ENCODE measurements at places on chromosomes 12 and 14. TPM values are rescaled to one million over a fixed set of nuclear protein-coding genes. Genes with fewer than 3 reads are reported as not detected.

The CEP170B gene
- 20.3 TPM for total RNA-seq

The NT5DC3 gene
- total RNA-seq, result 6.3 TPM

The RAD51AP1 gene
- total RNA-seq, result 11.5 TPM

The BHLHE41 gene
- 2.4 TPM for total RNA-seq

The NANOG gene
- total RNA-seq, result 1.9 TPM

The MAP3K9 gene
- 9.2 TPM for total RNA-seq

The OTX2 gene
- not detected for total RNA-seq

The LRP1 gene
- total RNA-seq, result 48.5 TPM

The PIK3C2G gene
- 7.1 TPM for total RNA-seq

GRCh38 chr12:135138-135537, 68.6 kb downstream of the IQSEC3 start:
- no peak overlapping the region for H3K27ac ChIP-seq
- no peak overlapping the region for H3K4me3 ChIP-seq
- peaks cover 19% of the 10 kb centered on the region for H3K4me1 ChIP-seq
- no peaks in the 10 kb centered on the region for H3K27me3 ChIP-seq
- DNase-seq, result no peak

GRCh38 chr14:40909906-40910305, 696.8 kb upstream of the LRFN5 start:
- H3K27ac ChIP-seq, result no peak overlapping the region
- no peaks in the 10 kb centered on the region for H3K27me3 ChIP-seq
- no peak for DNase-seq
- no peaks in the 10 kb centered on the region for H3K4me1 ChIP-seq
- no peaks in the 10 kb centered on the region for H3K36me3 ChIP-seq

DNA sequence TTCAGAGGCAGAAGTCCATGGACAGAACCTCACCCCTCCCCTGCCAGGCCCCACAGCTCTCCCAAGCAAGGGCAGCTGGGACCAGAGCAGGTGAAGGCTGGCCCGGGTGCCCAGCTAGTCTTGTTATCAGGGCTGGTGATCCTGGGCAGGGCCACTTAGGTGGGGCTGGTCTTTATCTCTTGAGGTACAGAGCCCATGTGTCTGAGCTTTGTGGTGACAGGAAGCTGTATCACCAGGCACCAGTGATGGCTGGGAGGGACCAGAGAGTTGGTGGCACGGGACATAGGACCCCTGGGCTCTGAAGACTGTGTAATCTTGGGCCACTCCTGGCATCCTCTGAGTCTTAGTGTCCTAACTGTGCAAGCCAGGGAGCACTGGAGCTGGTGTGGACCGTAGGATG, 12.8 kb upstream of the HPD start:
- H3K27ac ChIP-seq, result no peak overlapping the region
- H3K4me1 ChIP-seq, result peaks cover 7% of the 10 kb centered on the region
- no peaks in the 10 kb centered on the region for H3K36me3 ChIP-seq

DNA sequence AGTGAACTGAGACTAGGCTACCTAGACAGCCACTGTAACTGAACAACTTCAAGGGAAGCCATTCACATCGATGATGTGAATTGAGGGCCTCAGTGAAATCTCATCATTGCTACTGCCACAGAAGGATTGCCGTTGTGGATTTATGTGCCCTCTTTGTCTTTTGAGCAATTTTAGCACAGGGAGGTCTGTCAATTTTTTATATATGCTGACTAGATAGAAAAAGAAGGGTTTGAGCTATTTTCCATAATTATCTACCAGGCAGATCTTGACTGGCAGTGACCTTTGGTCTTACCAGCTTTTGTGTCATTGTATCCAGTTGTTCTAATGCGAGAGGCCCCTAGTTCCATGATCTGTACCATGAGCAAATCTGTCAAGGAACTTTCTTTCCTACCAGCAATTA, 179.4 kb downstream of the ERC1 start:
- H3K27ac ChIP-seq, result no peak overlapping the region
- no peak for DNase-seq
- no peaks in the 10 kb centered on the region for H3K36me3 ChIP-seq
- H3K27me3 ChIP-seq, result no peaks in the 10 kb centered on the region

GRCh38 chr14:70289138-70289537, 70.3 kb downstream of the COX16 start:
- no peaks in the 10 kb centered on the region for H3K27me3 ChIP-seq
- DNase-seq, result no peak
- H3K4me1 ChIP-seq, result no peaks in the 10 kb centered on the region
- H3K36me3 ChIP-seq, result no peaks in the 10 kb centered on the region
- H3K4me3 ChIP-seq, result no peak overlapping the region

- no peak overlapping the region for H3K4me3 ChIP-seq
- no peaks in the 10 kb centered on the region for H3K4me1 ChIP-seq
- no peaks in the 10 kb centered on the region for H3K36me3 ChIP-seq
- H3K27ac ChIP-seq, result no peak overlapping the region
Observed at GRCh38 chr12:106767954-106768822, 6.3 kb upstream of the RIC8B start.

DNA sequence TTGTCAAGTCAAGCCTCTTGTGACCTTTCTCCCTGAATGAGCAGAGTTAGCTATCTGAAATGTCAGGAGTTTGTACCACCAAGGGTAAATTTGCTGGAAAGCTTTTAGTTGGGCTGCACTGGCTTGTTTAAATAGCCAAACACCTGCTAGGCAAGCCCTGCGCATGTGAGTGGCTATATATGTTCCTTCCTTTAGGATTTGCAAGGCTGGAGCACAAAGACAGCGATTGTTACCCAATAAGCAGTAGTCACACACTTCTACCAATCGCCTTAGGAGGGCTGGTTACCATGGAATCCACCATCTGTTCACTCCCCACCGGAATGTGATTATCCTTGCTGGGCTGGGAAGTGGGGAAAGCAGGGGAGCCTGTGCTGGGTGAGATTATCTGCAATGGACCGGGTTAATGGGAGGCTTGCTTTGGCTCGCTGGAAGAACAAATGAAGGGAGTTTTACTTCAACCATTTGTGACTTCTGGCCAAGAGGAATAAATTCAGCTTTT, 102.5 kb downstream of the FGD4 start:
- H3K36me3 ChIP-seq, result no peaks in the 10 kb centered on the region
- peaks cover 22% of the 10 kb centered on the region for H3K4me1 ChIP-seq
- H3K27ac ChIP-seq, result peak overlapping the region; percentile 38
- peak; percentile 78 for DNase-seq
- H3K4me3 ChIP-seq, result peak overlapping the region; percentile 5
- H3K27me3 ChIP-seq, result no peaks in the 10 kb centered on the region

DNA sequence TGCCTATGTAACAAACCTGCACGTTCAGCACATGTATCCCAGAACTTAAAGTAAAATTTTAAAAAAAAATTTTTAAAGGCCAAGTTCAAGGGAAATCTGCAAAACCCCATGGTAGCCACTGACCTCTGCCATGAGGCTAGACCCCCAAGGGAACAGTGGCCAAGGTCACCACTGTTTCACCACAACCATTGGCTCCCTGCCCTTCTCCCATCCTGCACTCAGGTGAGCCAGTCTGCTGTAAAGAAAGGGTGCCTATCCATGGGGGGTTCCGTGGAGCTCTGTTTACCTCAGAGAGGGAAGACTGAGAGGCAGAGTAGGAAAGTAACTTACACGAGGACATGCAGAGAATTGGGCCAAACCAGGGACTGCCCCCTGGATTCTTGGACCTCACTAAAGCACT, 38.6 kb downstream of the VWF start:
- H3K27me3 ChIP-seq, result no peaks in the 10 kb centered on the region
- H3K4me1 ChIP-seq, result peaks cover 28% of the 10 kb centered on the region
- H3K27ac ChIP-seq, result peak overlapping the region; percentile 57

DNA sequence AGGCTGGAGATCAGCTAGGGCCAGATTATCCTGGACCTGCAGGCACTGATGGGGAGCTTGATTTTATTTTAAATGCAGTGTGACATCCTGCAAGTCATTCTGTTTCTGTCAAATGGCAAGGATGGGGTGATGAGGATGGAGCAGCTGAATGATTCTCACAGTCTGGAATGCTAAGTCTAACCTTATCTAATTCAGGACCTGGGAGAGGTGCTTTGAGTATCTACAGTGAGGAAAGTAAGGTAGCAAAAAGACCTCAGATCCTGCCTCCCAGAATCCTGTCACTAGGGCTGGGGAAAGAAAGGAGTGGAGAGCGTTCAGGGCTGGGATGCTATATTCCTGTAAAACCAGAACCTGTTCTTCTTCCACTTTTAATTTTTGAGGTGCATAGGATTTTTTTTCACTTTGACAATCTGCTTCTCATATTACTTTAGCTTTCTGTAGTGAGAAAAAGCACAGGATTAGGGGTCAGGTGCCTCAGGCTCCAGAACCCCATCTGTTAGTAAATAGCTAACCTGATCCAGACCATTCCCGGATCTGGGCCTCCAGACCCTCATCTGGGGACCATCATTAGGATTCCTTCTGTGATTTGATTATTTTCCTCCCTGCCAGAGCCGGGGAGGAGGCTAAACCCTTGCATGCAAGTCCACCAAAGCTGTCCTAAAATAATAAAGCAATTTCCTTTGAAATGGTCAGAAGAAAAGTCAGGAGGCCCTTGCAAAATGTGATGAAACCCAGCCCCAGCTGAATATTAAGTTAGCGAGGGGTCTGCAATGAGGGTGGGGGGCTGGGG, 54.7 kb downstream of the ASCL1 start:
- H3K36me3 ChIP-seq, result no peaks in the 10 kb centered on the region
- no peaks in the 10 kb centered on the region for H3K4me1 ChIP-seq
- no peak overlapping the region for H3K4me3 ChIP-seq
- no peak overlapping the region for H3K27ac ChIP-seq

DNA sequence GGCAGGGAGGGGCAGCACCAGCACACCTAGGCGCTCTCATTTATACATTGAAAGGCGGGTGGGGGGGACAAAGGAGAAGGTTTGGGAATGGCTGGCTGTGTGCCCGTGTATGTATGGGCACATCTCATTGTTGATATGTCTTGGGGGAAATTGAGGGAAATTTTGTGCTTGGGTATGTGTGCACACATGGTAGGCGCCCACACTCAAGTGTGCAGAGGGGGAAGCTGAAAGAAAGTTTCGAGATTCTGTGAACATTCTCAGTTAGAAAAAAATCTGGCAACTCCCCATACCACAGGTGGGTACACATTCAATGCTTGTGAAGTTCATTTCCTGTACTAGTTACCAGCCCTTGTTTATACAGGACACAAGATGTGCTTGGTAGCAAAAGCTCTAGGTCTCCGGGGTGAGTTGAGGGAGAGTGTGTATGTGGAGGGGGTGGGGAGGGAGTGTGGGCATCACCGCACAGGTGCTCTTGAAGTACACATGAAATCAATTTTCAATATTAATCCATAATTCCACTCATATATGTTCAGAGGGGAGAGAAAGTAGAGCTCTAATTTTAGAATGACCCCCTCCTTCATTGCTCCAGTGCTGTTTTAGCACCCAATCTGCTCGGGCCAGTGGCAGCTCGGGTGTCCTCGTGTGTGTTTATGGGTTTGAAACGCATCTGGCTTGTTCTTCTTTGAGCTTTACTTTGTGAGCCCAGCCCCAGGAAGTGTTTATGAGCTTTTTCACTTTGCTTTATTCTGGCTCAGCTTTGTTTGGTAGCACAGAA, 286.0 kb downstream of the ZFP36L1 start:
- H3K27me3 ChIP-seq, result no peaks in the 10 kb centered on the region
- H3K4me1 ChIP-seq, result peaks cover 60% of the 10 kb centered on the region
- H3K36me3 ChIP-seq, result no peaks in the 10 kb centered on the region
- no peak overlapping the region for H3K4me3 ChIP-seq
- peak overlapping the region; percentile 71 for H3K27ac ChIP-seq
